Caki2 (cell line): ENCODE measurements at places on chromosomes 4 and X. TPM values are rescaled to one million over a fixed set of nuclear protein-coding genes. Genes with fewer than 3 reads are reported as not detected.

- DNase-seq = peak; percentile 82
Observed at GRCh38 chr4:40482985-40483647, 146.5 kb downstream of the RBM47 start.

DNA sequence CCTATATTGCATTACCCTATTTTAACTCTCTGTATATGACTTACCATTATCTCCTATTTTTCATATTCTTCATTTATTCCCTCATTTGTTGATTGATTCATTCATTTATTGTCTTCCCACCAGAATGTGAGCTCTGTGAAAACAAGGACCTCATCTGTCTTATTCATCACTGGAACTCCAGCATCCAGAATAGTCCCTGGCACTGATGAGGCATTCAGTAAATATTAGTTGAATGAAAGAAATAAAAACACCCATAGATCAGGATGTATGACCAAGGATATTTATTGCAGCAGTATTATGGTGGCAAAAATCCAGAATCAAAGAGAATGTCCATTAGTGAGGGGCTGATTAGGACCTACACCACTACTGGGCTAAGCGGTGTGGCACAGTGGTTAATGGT lies 164.9 kb downstream of the SPRY1 start:
- DNase-seq = no peak

DNA sequence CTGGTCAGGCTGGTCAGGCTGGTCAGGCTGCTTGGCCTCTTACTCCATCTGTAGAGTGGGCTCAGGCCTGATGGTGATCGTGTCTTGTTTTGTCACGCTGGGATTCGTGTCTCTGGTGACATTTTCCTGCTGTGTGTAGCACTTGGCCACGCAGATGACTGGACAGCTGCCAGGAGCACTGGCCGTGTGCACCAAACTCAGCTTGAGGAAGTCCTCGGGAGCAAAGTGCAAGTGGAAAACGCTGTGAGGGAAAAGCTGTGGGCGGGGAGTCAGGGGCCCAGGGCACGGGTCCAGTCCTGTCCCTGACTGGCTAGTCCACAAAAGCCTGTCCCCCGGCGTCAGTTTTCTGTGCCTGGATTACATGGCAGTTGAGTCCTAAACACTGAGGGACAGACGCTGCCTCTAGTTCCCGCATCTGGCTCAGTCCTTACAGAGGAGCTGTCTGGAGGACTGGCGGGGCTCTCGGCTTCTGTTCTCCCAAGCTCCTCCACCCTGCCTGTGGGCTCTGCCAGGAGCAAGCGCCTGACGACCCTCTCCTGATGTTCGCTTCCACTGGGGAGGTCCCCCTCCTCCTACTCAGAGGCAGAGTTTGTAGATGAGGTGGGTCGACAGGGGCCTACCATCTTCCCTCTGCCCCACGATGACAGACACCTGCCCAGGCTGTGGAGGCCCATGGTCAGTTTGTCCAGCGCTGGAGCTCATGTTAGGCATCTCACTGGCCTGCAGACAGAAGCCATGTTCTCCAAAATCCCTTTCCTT lies 35.9 kb upstream of the GRPEL1 start:
- no peak for DNase-seq

DNA sequence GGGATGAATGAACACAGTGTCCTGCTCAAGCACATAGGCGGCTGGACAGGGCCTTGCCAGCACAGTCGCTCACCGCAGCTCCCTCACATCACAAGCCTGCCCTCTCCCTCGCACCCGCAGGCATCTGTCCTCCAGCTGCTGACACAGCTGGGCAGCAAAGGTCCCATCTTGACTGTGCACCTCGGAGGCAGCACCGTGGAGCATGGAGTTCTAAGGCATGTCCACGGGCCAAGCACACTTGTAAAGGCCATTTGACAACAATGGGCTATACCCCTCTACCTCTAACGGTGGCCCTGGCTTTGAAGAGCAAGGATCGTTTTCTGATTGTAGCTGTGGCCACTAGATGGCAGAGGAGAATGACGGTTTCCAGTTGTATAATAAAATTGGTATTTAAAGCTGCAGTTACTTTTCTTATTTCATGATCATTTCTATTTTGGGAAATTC lies 53.8 kb downstream of the APLN start:
- DNase-seq = peak; percentile 6

The VAMP7 gene
- total RNA-seq = 25.6 and 31.0 TPM in 2 replicates

The DDX53 gene
- total RNA-seq = not detected in 2 replicates

DNA sequence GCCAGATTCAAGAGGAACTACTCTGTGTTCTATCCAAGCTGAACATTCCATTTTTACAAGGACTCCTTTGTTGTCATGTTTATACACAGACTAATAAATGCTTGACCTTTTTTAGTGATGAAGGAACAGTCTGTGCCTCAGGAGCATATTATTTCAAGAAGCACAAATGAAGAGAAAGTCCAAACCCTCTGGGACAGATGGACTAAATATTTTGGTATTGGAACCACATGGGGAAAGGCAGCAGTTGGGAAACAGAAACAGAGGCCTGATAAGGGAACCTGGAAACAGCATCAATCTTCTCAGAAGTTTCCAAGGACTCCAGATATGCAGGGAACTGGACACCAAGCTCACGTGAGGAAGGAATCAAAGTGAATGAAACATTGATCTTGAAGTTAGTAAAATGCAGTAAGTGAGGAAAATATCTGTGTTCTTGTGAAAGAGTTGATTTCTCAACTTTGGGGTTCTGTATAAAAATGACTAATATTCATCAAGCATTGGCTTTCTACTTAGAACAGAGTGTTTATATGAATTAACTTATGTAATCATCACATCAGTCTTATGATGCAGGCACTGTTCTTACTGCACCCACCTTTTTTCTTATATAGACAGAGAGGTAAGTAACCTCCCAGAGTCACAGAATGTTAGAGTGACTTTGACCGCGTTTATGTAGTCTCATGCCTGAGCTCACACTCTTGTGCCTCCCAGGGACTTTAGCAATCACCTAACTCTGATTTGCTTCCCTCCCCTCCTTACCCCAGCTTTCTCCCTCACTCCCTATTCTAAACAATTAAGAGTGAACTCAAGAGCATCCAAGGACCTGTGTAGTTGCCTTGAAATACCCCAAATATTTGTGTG lies 148.9 kb upstream of the JADE1 start:
- no peak for DNase-seq

The DNAAF6 gene
- not detected in 2 replicates for total RNA-seq

- DNase-seq = no peak
Observed at GRCh38 chr4:145490361-145490760, 8.7 kb downstream of the SMAD1 start.

The PAGE4 gene
- not detected in 2 replicates for total RNA-seq

GRCh38 chrX:38166478-38167083 lies 54.1 kb downstream of the SRPX start:
- peak; percentile 8 for DNase-seq

The PSAPL1 gene
- total RNA-seq = not detected in 2 replicates

- DNase-seq = peak; percentile 83
Observed at GRCh38 chr4:186840771-186841301, 117.2 kb upstream of the FAT1 start.

DNA sequence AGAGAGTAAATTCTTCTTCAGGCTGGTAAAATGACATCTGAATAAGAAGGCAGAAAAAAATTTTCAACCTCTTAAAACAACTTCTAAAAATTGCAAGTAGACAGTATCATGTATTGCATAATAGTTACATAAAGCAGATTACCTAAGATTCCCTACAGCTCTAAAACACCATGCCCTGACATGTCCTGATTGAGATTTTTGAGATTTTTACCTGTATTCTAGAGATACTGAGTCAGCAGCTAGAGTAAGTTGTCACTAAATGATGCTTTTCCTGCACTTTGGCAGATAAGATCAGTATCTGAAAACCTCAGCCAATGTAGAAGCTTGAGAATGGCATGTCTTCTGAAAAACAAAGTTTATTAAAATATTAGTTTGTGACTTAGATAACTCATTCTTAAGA lies 713.6 kb downstream of the CCSER1 start:
- no peak for DNase-seq

DNA sequence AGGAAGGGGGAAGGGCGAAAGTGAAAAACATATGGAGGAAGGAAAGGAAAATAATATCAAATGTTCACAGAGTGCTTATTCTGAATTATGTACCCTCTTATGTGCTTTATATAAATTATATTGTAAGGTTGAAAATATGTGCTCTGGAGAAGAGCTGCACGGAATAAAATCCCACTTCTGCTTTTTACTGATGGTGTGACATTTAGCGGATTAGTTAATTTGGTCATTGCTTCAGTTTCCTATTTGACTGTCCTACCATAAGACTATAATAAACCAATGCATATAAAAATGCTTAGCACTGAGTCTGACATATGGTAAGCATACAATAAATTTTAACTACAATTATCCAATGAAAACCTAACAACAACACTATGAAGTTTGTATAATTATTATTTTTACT lies 86.2 kb downstream of the NPFFR2 start:
- DNase-seq = no peak

- DNase-seq = no peak
Observed at GRCh38 chr4:7518871-7519637, 84.3 kb upstream of the PSAPL1 start.

DNA sequence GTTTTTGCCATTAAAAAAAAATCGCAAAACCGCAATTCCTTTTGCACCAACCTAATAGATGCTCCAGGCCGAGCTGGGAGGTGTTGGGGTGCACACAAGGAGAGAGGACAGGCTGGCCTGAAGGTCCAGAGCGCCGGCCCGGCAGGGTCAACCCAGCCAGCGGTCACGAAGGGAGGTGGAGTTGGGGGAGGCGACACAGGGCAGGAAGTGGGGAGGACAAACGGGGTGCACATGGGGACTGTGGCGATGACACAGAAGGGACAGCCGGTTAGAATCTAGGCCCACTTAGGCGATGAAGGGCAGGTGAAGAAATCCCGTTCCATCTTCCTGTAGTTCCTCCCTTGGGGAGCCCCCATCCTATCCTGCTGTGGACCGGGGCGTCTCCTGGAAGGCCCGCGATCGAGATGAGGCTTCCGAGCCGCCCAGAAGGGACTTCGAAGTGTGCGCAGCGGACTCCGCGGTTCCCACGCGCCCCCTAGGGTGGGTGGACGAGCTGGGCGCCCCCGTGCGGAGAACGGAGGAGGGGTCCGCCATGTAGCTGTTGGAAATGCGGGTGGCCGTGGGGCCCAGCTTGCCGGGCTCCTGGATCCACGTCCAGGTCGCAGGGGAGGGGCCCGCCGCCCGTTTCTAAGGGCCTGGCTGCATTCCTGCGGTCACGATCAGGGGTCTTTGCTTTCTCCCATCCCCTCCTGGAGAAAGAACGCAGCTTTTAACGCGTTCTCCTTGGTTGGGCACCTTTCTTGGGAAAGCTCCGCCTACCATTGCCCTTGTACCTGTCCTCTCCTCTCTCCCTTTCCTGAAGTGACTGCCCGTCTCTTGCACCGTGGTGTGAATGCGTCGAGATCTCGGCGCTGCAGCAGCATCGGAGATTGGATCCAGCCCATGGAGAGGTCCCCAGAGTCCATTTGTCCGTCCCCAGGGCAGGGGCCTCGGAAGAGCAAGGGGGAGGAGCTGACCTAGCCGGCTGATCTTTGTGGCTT lies 17.0 kb upstream of the HPF1 start:
- DNase-seq = no peak

GRCh38 chr4:153785910-153786721 lies 2.8 kb downstream of the SFRP2 start:
- peak; percentile 36 for DNase-seq

The GALNTL6 gene
- total RNA-seq = not detected in 2 replicates
